ENCODE measurements at places on chromosomes 16 and 17.

GRCh38 chr16:47995354-47995753, 160.4 kb downstream of the ABCC12 start:
- H3K27ac ChIP-seq: no peak overlapping the region
- H3K4me1 ChIP-seq: no peaks in the 10 kb centered on the region
- no peak for DNase-seq
- no peaks in the 10 kb centered on the region for H3K36me3 ChIP-seq

DNA sequence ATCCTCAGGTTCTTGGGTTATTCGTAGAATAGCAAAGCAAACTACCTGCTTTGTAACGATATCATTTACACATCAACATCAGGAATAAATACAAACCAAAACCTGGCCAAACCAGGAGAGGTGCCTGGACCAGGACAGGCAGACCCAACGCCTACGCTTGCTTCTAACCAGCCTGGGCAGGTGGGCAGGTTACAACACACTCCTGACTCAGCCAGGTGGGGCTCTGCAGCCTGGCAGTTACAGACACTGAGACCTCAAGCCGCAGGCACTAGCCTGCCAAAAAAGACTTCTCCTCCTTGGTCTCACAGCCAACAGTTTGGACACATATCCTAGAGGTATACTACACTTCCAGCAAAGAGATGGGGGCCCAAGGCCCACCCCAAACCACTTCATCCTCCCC, 14.0 kb downstream of the ANKRD11 start:
- H3K36me3 ChIP-seq: no peaks in the 10 kb centered on the region
- H3K27ac ChIP-seq: peak overlapping the region; percentile 64
- no peak for DNase-seq
- H3K27me3 ChIP-seq: no peaks in the 10 kb centered on the region
- H3K4me3 ChIP-seq: no peak overlapping the region

DNA sequence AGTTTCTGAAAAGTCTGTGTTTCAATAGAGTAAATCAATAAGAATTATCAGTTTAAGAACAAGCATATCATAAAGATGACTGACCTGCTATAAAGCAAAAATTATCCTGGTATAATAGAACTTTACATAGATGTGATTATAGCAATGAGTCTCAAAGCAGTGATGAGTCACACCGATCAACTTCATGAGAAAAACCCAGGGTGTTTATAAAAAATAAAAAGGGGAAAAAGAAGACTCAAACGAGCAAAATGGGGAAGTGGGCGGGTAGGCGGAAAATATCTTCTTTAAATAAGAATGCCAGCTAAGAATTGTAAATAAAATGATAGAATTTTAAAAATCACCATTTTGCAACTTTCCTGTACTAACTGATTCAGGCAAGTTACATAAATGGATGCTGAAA, 46.8 kb downstream of the BRIP1 start:
- no peaks in the 10 kb centered on the region for H3K27me3 ChIP-seq
- H3K36me3 ChIP-seq: 0 out of 2 replicates have a peak, but pooled peaks cover under 1% of the 10 kb centered on the region
- no peak overlapping the region for H3K27ac ChIP-seq
- H3K4me1 ChIP-seq: peaks cover 4% of the 10 kb centered on the region
- H3K4me3 ChIP-seq: no peak overlapping the region
- no peak for DNase-seq

- H3K27ac ChIP-seq: no peak overlapping the region
- no peaks in the 10 kb centered on the region for H3K36me3 ChIP-seq
- no peak overlapping the region for H3K4me3 ChIP-seq
- 0 out of 2 replicates have a peak, but pooled peaks cover 4% of the 10 kb centered on the region for H3K27me3 ChIP-seq
- no peak for DNase-seq
- no peaks in the 10 kb centered on the region for H3K4me1 ChIP-seq
These were observed 204.5 kb downstream of the RBFOX3 start for GRCh38 chr17:79406316-79406715.

- no peaks in the 10 kb centered on the region for H3K27me3 ChIP-seq
- no peak overlapping the region for H3K27ac ChIP-seq
- DNase-seq: no peak
- H3K4me3 ChIP-seq: no peak overlapping the region
- H3K36me3 ChIP-seq: no peaks in the 10 kb centered on the region
- peaks cover 17% of the 10 kb centered on the region for H3K4me1 ChIP-seq
These were observed 112.0 kb downstream of the ZFHX3 start for GRCh38 chr16:72935896-72936295.

DNA sequence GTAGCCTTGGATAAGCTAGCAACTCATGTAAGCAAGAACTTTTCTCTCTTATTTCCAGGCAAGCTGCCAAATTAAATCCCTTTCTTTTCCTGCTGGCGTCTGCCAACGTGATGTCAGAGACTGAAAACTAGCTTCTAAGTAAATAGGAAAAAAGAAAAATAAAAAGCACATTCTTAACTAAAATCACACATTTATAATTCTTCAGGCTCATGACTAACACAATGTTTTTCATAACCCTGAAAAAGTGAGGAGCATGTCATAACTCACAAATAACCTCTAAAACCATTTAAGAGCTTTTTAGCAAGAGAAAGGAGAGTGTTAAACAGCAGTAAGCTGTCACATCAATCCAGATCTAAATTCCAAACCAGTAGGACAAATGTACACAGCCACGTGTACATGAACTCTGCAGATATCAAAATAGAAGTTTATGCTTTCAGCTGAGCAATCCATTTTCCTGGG, 110.0 kb downstream of the N4BP1 start:
- H3K4me3 ChIP-seq: no peak overlapping the region
- no peaks in the 10 kb centered on the region for H3K36me3 ChIP-seq
- H3K27ac ChIP-seq: no peak overlapping the region
- no peaks in the 10 kb centered on the region for H3K27me3 ChIP-seq
- no peak for DNase-seq

- no peak overlapping the region for H3K27ac ChIP-seq
- no peaks in the 10 kb centered on the region for H3K4me1 ChIP-seq
- H3K4me3 ChIP-seq: no peak overlapping the region
- no peaks in the 10 kb centered on the region for H3K27me3 ChIP-seq
- no peak for DNase-seq
These were observed 12.4 kb upstream of the CYB561 start for GRCh38 chr17:63458478-63458877.

GRCh38 chr16:89860747-89861304, 12.6 kb upstream of the TCF25 start:
- H3K27ac ChIP-seq: no peak overlapping the region
- H3K27me3 ChIP-seq: no peaks in the 10 kb centered on the region
- H3K36me3 ChIP-seq: no peaks in the 10 kb centered on the region
- no peaks in the 10 kb centered on the region for H3K4me1 ChIP-seq

- no peak overlapping the region for H3K27ac ChIP-seq
- H3K4me1 ChIP-seq: peaks cover 21% of the 10 kb centered on the region
- H3K27me3 ChIP-seq: no peaks in the 10 kb centered on the region
- no peak for DNase-seq
These were observed 25.7 kb upstream of the SUPT4H1 start for GRCh38 chr17:58377661-58378060.

DNA sequence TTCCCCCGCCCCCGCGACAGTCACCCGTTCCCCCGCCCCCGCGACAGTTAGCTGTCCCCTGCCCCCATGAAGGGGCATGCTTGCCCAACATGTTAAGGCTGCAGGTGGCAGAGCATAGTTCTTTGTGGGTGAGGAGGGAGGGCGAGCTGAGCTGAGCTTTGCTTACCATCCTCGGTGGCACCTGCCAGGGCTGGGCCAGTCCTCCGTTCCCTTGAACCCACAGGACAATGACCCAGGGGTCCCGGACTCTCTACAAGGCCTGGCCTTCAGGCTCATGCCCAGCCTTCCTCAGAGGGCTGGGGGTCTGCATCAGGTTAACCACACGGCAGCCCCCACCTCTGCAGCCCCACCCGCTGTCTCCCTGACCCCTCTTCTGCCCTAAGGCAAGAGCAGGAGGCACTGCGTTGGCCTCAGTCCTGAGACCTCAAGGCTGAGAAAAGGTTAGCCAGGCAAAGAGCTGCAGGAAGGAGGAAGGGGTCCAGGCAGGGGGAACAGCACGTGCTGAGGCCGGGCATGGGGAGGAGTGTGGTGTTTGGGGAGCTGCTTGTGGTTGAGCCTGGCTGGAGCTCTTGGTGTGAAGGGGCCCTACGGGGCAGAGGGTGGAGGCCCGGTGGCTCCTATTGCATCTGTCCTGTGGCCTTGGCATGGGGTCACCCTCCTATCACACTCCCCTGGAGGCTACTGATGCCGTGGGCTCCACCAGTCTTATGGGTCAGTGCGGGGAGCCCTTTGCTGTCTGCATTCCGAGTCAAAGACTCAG, 11.4 kb upstream of the DOC2B start:
- no peaks in the 10 kb centered on the region for H3K36me3 ChIP-seq
- no peak overlapping the region for H3K4me3 ChIP-seq
- no peaks in the 10 kb centered on the region for H3K27me3 ChIP-seq
- no peak for DNase-seq

DNA sequence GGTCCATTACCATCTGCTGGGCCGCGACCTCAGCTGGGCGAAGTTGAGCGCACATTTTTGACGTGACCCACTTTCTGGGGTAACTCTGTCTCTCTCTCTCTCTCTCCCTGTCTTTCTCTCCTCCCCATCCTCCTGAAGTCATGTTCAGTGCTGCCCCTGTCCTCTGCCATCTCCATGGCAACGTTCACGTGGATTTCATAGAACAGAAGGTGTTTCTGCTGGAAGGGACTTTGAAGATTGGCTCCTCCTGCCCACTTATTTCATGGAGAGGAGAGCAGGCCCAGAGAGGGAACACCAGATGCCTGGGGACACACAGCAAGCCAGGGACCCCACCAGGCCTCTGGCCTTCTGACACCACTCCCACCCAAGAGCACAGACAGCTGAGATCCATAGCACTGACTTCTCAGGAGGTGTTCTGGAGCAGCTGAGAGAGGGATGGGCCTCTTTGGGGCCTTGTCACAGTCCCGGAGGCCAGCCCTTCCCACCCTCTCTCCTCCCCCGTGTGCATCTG, 4.2 kb upstream of the CCNF start:
- DNase-seq: no peak
- no peak overlapping the region for H3K4me3 ChIP-seq
- H3K4me1 ChIP-seq: peaks cover under 1% of the 10 kb centered on the region
- H3K27me3 ChIP-seq: no peaks in the 10 kb centered on the region
- no peaks in the 10 kb centered on the region for H3K36me3 ChIP-seq

- no peaks in the 10 kb centered on the region for H3K27me3 ChIP-seq
- peaks cover 23% of the 10 kb centered on the region for H3K36me3 ChIP-seq
- H3K4me3 ChIP-seq: no peak overlapping the region
- DNase-seq: no peak
These were observed 10.3 kb downstream of the CENPV start for GRCh38 chr17:16342979-16343378.

DNA sequence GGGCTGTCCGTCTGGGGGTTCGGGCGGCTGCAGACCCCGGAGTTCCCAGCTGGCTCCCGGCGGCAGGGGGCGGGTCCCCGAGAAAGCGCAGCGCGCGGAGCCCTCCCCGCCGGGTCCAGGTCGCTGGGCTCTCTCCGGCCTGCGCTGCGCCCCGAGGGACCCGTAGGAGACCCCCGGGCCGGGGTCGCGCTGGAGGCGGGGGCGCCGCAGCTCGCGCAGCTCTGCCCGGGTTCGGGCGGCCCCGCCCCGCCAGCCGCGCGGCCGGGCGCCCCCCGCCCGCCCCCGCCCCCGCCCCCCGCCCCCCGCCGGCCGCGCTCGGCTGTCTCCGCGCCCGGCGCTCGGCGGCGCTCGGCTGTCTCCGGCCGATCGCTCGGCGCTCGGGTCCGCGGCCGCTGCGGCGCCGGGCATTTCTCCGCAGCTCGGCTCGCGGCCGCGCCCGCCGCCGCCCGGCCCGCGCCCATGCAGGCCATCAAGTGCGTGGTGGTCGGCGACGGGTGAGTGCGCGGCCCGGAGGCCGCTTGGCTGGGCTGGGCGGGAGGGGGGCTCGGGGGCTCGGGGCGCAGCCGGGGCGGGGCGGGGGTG, at the start of gene RAC3:
Gene RAC3, plus strand, starts transcription at position 376 of the 582 bp plus-strand sequence. Its CDS starts 84 bp downstream, at position 460.
- H3K27ac ChIP-seq: no peak within 1 kb of the TSS
- H3K36me3 ChIP-seq: no peaks in the 10 kb centered on the region
- H3K27me3 ChIP-seq: no peaks in the 10 kb centered on the region
- peak; percentile 68 for DNase-seq
- peaks cover 9% of the 10 kb centered on the region for H3K4me1 ChIP-seq
- peak within 1 kb of the TSS; percentile 79 for H3K4me3 ChIP-seq

- H3K27ac ChIP-seq: no peak overlapping the region
- DNase-seq: no peak
- H3K36me3 ChIP-seq: no peaks in the 10 kb centered on the region
- H3K4me1 ChIP-seq: no peaks in the 10 kb centered on the region
These were observed 52.2 kb downstream of the NDE1 start for GRCh38 chr16:15701975-15702970.

DNA sequence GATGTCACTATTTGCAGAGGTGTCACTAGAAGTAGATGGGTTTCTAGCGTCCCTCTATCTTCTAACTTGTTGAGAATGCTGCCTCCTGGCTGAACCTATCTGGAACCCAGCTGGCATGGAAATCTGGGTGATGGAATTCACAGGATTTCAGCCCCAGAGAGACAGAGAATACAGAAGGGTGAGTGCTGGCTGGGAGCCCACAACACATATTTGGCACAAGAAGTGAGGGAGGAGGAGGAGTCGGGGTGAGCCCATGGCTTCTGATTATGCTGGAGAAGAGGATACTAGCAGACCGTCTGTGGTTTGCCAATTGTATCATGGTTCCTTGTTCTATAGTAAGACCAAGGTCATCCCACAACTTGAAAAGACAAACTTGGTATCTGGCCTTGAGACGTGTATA, 557.8 kb upstream of the SALL1 start:
- no peak for DNase-seq
- no peak overlapping the region for H3K4me3 ChIP-seq
- H3K36me3 ChIP-seq: no peaks in the 10 kb centered on the region
- no peak overlapping the region for H3K27ac ChIP-seq
- peaks cover 12% of the 10 kb centered on the region for H3K4me1 ChIP-seq

GRCh38 chr17:60926466-60927183, 249.0 kb downstream of the BCAS3 start:
- H3K27me3 ChIP-seq: no peaks in the 10 kb centered on the region
- H3K4me3 ChIP-seq: no peak overlapping the region
- no peaks in the 10 kb centered on the region for H3K36me3 ChIP-seq
- H3K4me1 ChIP-seq: no peaks in the 10 kb centered on the region
- no peak overlapping the region for H3K27ac ChIP-seq

GRCh38 chr17:59427425-59427921, 96.0 kb downstream of the YPEL2 start:
- H3K27ac ChIP-seq: no peak overlapping the region
- no peak for DNase-seq
- no peaks in the 10 kb centered on the region for H3K4me1 ChIP-seq
- no peaks in the 10 kb centered on the region for H3K36me3 ChIP-seq
- H3K4me3 ChIP-seq: no peak overlapping the region

- no peaks in the 10 kb centered on the region for H3K36me3 ChIP-seq
- no peaks in the 10 kb centered on the region for H3K27me3 ChIP-seq
- H3K4me3 ChIP-seq: no peak overlapping the region
- H3K27ac ChIP-seq: no peak overlapping the region
- peak; percentile 69 for DNase-seq
These were observed 64.6 kb upstream of the CRHR1 start for GRCh38 chr17:45719335-45720071.

Measured in GM23338 (cell line).